Astrocyte of the spinal cord (primary cell): ENCODE measurements at places on chromosomes 16 and 17.

- no peak for DNase-seq
Observed at GRCh38 chr17:44996304-44996703, 28.2 kb upstream of the C1QL1 start.

DNA sequence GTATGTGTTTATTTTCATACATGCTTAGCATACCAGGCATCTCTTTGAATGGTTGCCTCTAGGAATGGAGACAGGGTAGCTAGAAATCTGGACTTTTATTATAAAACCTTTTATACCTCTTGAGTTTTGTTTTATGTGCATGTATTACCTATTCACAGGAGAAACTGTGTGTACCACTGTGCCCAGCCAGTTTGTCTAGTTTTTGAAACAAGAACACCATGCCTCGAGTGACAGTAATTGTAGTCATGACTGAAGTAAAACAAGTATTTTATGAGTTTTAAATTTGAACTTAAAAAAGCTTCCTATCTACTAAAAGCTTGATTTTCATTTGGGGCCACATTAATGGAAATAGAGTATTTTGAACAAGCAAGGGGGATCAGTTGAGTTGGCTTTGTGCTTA, 57.4 kb downstream of the SNTB2 start:
- DNase-seq: no peak

DNA sequence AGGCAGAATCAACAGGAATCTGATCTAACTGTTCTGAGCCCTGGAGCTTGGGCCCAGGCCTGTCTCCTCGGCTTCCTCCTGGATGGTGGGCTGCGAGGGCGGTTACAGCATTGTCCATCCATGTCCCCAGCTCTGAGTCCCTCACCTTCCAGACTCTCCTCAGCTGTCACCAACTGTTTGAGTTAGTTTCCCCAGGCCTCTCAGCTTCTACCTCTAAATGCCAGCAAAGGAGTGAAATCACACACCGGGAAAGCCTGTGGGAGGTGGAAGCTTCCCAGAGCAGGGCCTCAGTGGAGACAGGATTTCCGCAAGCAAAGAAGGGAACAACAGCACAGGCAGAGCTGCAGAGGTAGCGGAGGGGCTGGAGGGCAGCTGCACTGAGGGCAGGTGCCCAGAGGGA, 9.4 kb upstream of the PRPSAP2 start:
- DNase-seq: no peak

DNA sequence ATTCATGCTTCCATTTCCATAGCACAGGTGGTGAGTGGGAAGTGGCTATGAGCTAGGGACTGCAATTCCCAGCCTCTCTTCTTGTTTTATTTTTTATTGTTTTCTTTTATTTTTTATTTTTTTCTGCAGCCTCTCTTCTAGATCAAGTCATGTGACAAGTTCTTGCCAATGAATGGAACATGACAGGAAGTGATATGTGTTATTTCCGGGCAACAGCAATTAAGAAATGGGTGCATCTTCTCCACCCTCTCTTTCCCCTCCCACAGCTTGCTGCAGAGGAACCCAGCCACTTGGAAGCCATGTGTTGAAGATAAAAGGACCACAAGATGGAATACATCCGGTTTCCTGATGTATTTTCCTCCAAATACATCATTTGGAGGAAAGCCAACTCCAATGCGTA, 23.6 kb downstream of the IRX5 start:
- DNase-seq: no peak

DNA sequence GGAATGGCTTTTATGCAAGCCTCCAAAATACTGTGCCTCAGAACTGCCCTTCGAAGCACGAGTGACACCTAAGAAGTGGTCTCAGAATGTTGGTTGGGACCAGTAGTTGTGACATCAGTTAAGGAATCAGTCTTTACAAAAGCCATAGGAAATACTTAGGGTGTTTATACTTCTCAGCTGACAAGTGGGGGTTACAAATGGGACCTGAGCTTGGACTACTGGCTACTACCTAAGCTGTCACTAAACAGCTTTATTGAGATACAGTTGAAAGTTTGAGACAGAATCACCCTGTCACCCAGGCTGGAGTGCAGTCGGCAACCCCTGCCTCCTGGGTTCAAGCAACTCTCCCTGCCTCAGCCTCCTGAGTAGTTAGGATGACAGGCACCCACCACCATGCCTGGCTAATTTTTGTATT, 5.0 kb downstream of the RPL19 start:
- DNase-seq: no peak

DNA sequence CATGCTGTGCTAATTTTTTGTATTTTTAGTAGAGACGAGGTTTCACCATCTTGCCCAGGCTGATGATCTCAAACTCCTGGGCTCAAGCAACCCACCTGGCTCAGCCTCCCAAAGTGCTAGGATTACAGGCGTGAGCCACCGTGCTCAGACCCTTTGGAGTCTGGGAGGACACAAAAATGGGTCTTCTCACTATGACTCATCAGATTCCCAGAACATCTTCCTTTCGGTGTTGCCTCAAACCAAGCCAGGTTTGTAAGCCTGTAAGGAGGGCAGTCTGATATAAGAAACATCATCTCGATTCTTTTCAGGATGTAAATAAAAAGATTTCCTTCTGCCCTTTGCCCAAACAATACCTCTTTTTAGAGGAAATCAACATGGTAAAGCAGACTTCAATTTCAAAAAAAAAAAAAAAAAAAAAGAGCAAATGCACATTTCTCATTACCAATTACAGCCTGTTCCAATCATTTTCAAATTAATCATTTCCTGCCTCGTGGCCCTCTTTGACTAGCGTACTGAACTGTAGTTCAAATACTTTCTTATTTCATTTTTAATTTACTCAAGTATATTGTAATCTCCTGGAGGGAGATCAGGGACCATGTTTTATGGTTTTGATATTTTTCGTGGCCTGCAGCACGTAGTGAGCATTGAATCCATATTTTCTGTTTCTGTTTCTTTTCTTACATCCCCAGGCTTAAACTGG, 409.6 kb downstream of the GRIN2A start:
- no peak for DNase-seq

DNA sequence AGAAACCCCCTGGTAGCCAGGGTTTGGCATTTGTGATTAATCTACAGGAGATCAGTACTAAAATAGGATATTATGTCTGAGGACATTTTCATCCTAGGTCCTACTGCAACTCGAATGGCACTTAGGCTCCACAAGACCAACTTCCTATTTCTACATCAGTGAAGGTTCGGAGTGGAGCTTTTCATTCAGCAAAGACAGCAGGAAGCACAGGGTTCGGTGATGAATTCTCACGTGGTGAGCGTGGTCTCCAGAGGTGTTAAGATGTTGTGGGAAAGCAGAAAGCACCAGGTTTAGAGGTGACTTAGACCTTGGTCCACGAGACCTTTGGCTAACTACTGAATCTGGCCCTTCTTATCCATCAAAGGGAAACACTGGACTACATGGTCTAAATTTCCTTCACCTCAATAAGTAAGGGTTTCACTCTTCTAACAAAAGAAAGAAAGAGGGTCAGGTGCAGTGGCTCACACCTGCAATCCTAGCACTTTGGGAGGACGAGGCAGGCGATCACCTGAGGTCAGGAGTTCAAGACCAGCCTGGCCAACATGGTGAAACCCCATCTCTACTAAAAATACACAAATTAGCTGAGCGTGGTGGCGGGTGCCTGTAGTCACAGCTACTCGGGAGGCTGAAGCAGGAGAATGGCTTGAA, 13.9 kb upstream of the HELZ start:
- DNase-seq: no peak

GRCh38 chr17:61340431-61341209, 59.0 kb upstream of the TBX2 start:
- no peak for DNase-seq
